ENCODE measurements at places on chromosomes 2 and 18. TPM values are rescaled to one million over a fixed set of nuclear protein-coding genes. Genes with fewer than 3 reads are reported as not detected.

Gene KCNE4
- 0.14 TPM for total RNA-seq

Gene TCF7L1
- 7.1 TPM for total RNA-seq

Gene ABCB11
- total RNA-seq, result not detected

Gene CRYGD
- total RNA-seq, result not detected

Gene MROH2A
- 0.11 TPM for total RNA-seq

Gene AGXT
- total RNA-seq, result not detected

Gene OTOS
- not detected for total RNA-seq

Gene AKAIN1
- not detected for total RNA-seq

Gene MC5R
- total RNA-seq, result not detected

Gene RNU2-63P
- total RNA-seq, result 6.8 TPM

Gene KIF3C
- total RNA-seq, result 20.6 TPM

Gene ARHGAP25
- 19.6 TPM for total RNA-seq

Gene LTBP1
- total RNA-seq, result 2.8 TPM

Gene YWHAQ
- total RNA-seq, result 376 TPM
